Upper lobe of left lung (tissue), 6 donors: ENCODE measurements at places on chromosomes 4 and X.

GRCh38 chrX:42710452-42710851 is 67.5 kb downstream of the PPP1R2C start:
- no peak for DNase-seq

DNA sequence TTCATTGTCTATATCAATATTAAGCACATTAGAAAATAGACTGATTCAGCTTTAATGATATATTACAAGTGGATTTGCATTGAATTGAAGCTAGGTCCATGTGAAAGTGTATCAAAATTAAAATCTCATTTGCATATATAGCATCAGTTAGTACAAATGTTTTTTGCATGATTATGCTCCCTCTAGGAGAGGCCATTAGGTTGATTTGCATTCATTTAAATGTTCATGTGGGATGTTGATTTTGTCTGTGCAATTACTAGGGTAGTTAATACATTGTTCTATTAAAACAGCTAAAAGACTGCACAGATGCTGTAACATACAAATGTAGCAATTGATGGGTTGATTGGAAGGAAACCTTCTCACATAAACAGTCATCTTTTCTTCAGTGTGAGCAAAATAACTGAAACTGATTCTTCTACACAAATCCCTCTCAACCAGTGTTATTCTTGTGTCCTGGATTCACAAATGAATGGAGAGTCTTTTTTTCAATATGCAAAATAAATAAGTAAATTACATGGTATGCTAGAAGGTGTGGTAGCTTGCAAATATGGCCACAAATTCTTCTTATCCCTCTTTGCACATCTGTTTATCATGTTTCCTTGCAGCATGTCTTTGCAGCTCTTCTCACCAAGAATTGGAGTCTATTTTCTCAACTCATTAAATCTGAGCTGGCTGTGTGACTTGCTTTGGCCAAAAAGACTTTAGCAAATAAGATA is 48.6 kb upstream of the DYNLT3 start:
- no peak for DNase-seq

- DNase-seq: no peak
These were observed 1.0 kb downstream of the AADAT start for GRCh38 chr4:170088716-170089115.

DNA sequence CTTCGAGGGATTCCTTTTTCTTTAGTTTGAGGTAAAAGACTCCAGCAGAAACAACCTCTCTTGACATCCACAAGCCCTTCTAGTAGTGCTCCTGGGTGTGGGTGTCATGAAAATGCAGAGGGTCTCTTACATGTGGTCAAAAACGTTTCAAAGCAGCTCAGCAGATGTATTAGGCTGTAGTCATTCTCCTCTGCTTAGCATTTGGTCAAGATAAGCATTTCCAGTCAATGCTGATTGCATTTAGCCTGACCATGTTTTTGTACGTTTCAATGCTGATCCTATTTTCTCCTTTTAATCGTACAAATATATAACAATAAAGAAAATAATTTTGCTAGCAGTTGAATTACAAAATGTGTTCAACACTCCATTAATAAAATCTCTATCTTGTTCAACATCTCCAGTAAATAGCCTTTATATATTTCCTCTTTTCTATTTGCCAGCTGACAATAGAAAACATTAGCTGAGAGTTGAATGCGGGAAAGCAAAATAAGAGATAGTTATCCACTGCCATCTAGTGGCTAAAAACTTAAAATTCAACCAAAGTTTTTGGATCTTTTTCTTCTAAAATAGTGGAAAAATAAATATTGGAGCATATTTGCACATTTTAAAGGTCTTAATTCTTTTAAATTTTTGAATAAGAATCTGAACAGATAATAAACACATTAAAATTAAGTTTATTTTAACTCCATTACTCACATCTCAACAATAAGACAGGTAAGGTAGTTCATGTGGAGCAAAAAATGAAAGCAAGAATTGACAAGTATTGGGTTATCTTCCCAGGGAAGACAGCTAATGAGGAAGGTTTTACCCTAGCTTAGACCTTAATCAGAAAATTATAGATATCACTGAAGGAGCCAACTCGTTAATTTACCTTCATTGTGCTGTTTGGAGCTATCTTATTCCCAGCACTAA is 15.2 kb upstream of the PACRGL start:
- DNase-seq: no peak
